ENCODE measurements at places on chromosomes 1 and 21.

- no peak for DNase-seq
Observed at GRCh38 chr1:83077411-83077810, 921.5 kb downstream of the TTLL7 start.

DNA sequence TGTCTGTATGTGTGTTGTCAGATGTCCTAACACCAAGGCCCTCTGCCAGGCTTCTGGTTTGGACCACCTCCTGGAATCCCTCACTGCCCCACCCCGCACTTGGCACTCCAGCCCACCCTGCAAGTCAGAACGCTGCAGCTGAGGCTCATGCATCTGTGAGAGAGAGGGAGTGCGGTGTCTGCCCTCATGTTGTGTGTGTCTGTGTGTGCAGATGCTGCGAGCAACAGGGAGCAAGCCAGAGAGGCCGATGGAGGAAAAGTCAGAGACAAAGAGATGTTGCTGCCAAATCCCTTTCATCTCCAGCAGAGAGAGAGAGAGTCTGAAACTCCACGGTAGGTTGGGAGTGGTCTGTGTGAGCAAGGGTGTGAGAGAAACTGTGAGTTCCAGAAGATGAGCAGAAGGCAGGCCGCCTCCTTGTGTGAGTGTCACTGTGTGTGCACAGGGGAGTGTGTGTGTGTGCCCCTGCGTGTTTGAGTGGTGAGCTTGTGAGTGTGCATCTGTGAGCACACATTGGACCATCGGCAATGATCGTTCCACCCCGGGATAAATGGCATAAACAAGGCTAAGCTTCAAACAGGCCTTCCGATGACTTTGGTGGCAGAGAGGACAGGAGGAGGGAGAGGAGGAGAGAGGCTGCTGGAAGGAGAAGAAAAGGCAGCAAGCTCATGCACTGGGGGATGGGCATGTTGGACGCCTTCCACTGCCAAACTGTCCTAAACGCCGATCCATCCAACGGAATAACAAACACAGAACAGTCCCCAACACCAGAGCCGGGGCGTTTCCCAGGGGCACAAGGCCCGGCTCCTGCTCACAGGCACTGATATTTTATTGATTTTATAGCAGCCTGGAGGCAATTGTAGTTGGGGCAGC lies 99.2 kb upstream of the GRIK3 start:
- no peak for DNase-seq

GRCh38 chr1:114496089-114496488 lies 14.9 kb downstream of the TRIM33 start:
- DNase-seq = no peak

GRCh38 chr1:199858856-199859255 lies 168.7 kb upstream of the NR5A2 start:
- no peak for DNase-seq

DNA sequence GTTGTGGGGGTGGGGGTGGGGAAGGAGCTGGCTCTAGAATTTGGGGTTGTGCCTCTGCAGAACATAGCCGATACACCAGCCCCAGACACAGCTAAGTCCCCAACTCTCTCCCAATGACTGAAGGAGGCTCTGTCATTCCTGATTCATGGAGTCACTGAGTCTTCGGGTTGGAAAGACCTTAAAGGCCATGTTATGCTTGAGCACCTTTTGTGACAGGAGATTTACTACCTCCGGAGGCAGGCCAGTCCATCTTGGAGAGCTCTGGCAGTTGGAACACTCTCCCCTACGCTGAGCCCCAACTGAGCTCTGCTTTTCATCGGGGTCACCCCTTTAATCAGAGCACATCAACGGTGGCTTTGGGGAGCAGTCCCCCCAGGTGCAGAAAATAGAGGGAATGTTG lies 284.4 kb upstream of the GJB5 start:
- no peak for DNase-seq

DNA sequence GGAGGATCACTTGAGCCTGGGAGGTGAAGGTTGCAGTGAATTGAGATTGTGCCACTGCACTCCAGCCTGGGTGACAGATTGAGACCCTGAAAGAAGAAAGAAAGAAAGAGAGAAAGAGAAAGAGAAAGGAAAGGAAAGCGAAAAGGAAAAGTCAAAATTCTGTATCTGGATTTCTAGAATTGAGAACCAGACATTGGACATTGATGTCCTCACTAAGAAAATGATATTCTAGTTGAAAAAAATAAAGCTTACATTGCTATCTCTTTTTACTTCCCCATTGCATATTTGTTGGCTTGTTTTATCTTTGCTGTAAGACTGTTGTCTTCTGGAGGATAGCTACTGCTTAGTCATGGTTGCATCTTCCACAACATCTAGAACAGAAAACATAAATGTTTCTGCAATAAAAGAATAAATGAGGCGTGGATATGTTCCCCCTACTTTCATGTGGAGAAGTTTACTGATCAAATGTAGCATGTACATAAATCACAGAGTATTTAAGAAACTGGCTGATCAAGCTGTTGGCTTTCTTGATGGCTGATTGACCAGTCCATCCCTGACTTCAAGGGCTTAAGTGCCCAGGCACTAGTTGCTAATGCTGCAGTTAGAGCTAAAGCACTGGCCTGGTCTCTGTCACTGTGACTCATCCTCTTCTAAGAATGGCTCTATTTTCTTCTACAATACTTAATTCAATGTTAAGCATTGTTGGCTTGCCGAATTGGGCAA lies 17.7 kb downstream of the CD53 start:
- DNase-seq = no peak

GRCh38 chr1:176577646-176578197 lies 114.7 kb downstream of the PAPPA2 start:
- DNase-seq = no peak

GRCh38 chr1:150981177-150981804 lies 801 bp upstream of the ANXA9 start:
- DNase-seq = no peak

DNA sequence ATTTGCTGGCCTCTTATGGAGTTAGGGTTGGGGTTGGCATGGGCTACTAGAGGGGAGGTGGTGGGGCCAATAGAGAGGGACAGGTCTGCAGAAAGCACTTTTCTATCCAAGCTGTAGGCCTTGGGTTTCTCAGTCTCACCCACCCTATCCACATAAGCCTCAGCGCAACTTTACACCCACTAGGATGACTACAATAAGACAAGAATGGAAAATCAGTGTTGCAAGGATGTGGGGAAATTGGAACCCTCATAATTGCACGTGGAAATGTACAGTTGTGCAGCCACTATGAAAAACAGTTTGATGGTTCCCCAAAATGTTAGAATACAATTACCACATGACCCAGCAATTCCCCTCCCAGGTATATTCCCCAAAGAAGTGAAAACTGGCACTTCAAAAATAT lies 14.0 kb upstream of the GSTM4 start:
- no peak for DNase-seq

DNA sequence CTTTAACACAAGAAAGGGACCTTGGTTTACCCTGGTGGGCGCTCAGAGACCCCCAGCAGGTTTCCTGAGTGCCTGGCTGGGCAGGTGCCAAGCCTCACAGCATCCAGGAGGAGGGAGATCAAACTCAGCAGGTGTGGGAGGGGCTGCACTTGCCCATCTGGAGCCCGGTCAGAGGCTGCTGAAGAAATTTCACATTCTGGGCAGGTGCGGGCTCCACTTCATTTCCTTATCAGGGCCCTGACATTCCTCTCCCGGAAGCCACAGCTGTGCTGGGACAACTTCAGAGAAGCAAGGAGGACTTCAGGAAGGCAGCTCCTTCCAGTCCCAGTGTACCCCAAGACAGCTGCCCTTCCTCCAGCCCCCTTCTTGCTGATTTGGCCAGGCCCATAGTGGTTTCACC lies 82.9 kb downstream of the ITPKB start:
- DNase-seq = no peak

Measured in effector memory CD4-positive, alpha-beta T cell (primary cell).